ENCODE measurements at places on chromosomes 5 and 9. TPM values are rescaled to one million over a fixed set of nuclear protein-coding genes. Genes with fewer than 3 reads are reported as not detected.

Gene MYMK
- polyA plus RNA-seq = not detected

GRCh38 chr5:51278539-51278938 is 104.7 kb upstream of the ISL1 start:
- no peak for DNase-seq

Gene SPATA31A5
- polyA plus RNA-seq = not detected

Gene FOXD4L5
- polyA plus RNA-seq = not detected

DNA sequence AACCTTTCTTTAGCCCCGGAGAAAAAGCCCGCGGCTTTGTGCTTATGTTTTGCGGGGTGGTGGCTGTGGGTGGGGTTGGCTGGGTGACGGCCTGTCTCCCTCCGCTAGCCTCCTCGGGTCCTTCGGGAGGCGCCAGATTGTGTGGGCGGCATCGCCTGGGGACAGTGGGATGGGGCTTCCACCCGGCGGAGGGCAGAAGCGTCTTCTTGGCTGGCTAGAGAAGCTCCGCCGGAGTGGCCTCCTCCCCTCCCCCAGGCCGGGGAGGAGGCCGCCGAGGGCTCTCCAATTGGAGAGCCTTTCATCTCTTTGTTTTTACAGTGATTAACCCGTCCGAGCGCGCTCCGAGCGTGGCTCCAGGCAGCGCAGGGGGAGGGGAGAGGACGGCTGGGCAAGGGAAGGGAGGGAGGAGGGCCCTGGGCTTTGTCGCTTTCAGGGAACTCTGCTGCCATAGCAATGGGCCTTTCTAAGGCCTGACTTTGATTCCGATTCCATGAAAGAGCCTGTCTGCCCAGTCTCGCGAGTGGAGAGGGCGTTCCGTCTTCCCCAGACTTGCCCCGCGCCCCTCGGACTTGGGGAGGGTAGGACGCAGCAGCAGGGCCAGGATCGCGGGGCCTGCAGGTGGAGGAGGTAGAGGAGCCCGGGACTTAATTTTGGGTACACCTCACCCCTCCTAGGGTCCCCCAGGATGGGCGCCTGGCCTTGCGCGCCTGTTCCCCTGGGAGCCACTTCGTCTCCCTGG is 36.7 kb upstream of the TIFAB start:
- peak; percentile 21 for DNase-seq

- no peak for DNase-seq
Measured at GRCh38 chr5:35228310-35228709, 2.0 kb downstream of the PRLR start.

Gene TMEFF1
- 0.02 TPM for polyA plus RNA-seq

DNA sequence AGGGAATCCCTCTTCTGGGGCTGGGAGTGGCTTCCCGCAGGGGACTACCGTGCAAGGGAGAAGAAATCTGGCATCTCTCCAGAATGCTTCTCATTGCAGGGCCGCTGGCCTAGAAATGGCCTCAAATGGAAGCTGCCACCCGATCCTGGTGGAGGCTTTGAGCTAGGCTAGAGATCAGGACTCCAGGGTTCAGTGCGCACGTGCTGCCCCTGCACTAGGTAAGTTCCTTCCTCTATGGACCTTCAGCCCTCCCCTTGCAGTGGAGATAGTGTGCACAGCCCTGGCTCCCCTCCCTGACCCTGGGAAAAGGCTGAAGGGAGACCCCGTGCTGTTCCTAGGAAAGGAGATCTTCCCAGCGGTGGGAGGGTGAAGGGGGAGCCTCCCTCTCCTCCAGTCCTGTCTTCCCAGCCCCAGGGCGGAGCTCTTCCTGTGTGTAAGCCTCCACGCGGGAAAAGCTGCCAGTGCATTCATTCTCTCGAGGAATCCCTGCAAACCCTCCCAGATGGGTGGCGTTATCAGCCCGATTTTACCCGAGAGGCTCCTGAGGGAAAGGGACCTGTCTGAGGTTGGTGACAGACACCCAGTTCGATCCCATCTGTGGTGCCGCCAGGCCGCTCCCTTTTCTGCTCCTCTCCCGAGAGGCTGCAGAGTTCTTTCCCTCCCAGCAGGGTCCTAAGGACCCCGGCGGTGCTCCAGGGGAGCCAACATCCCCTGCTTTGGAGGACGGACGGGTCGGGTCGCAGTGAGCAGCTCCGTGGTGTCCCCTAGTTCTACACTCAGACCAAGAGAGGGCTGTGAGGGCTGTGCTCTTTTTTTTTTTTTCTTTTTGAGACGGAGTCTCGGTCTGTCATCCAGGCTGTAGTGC is 1.4 kb upstream of the CERCAM start:
- peak; percentile 54 for DNase-seq

- DNase-seq = no peak
Measured at GRCh38 chr5:62722360-62722759, 143.7 kb downstream of the LRRC70 start.

GRCh38 chr9:70435948-70436347 is 21.5 kb upstream of the KLF9 start:
- no peak for DNase-seq

DNA sequence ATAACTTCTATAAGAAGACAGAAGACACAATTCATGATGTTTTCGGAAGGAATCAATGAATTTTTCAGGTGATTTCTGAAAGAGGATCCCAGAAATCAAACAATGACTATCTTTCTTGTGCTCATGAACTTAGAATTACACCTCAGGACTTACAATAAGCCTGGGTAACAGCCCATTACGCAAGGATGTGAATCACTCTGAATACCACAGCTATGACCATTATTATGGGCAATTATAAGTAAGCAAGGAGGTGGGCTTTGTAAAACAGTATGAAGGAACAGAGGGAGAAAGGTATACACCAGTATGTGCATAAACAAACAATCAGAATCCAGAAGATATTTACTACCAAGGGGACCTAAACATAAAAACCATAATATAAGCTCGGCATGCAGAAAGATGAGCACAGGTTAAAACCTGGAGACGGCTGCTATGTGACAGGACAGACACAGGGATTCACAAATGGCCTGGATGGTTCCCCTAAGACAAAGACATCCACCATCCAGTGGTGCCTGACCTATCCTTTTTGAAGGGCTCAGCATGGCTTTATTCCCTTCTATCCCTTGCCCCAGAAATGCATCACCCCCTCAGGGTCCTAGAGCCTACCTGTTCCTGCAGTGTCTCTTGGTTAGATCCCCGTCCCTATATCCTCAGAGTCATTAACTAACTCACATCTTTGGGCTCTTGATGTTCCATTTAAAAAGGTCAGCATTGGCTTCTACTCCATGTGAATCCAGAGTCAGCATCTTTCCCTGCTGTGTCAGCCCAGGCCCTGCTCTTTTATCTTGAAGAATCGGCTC is 21.8 kb upstream of the PPP2CA start:
- DNase-seq = no peak

DNA sequence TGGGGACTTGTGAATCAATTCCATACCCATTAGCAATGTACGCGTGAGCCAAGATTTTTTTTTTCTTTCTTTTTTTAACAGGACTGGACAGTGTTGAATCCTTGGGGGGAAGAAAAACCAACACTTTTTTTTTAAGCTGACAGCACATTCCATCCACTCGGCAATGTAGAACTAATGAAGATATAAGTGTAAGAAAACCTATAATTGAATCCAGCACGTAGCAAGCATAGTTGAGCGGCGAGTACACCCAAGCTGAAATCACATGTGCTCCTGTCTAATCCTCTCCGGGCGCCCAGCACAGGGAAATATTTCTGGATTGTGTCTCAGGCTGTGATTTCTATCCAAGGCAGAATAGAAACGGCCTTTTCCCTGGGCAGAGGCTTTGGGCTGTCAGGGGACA is 118.2 kb downstream of the BOD1 start:
- no peak for DNase-seq

Gene CD180
- polyA plus RNA-seq = 0.11 TPM

- no peak for DNase-seq
Measured at GRCh38 chr9:5231212-5231611, at the start of gene INSL4. TSS of gene INSL4 (plus strand) at chr9:5231419. CDS start at chr9:5231524, 105 bp downstream.

- DNase-seq = no peak
Measured at GRCh38 chr5:98975223-98975622, 46.4 kb upstream of the CHD1 start.

- DNase-seq = no peak
Measured at GRCh38 chr9:112065806-112066606, 109.1 kb downstream of the SUSD1 start.

DNA sequence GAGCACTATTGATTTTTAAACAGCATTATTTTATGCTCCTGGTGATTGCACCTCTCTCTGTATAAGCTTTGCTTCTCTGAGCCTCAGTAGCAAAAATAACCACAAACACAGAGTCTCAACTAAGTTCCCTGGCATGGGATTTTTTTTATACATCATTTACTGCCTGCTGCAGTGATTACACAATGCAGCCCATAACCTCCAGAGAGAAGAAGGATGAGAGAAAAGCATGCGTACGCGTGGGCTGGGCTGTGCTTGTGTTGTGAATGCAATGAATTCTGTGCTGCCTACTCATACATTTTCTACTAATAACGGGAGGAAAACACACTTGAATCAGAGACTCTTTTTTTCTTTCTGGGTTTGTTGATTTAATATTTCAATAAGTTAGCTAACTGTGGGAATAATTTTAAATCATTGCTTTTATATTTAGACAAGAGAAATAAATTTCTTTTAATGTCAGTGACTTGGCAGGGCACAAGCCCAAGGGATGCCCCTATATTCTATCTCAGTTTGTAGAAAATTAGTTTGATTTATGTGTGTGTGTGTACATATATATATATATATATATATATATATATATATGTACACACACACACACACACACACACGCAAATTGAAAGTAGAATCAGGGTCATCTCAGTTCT is 351.5 kb downstream of the MED10 start:
- DNase-seq = no peak

GRCh38 chr9:78930281-78930680 is 633.4 kb downstream of the PSAT1 start:
- DNase-seq = no peak

Gene IL3
- not detected for polyA plus RNA-seq

Gene MYOT
- 13.1 TPM for polyA plus RNA-seq

GRCh38 chr9:14525856-14526255 is 167.4 kb downstream of the ZDHHC21 start:
- no peak for DNase-seq

Gene KCNV2
- polyA plus RNA-seq = not detected

- DNase-seq = no peak
Measured at GRCh38 chr9:32161720-32162119, 222.7 kb upstream of the ACO1 start.

DNA sequence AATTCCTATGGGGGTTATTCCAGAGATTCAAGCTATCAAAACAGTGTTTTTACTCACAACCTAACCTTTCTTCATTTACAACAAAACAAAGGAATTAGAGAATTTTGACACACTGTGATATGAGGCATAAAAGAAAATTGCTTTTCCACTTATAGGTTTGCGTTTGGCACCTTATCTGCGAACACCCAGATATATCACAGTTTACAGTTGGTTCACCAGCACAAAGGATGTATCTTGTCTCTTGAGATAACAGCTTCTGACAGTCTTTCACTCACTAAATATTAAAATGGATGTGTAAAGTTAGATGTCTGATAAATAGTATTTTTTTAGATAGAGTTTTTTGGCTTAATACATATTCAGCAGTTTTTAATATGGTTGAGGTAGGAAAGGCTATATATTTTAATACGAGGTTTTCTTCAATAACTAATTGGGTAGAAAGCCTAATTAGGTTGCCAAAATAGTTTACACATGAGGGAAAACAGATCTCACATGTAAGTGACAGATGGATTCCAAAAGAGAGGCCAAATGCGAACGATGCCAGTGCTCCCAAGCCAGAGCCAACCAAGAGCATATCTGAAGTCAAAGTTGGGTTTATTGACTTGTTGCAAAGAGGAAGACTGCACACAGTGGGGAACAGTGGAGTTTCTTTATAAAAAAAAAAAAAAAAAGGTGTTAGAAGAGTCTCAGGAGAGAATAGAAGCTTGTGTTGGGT is 1495.2 kb downstream of the MAT2B start:
- no peak for DNase-seq

- DNase-seq = no peak
Measured at GRCh38 chr9:91416096-91416712, 7.4 kb downstream of the NFIL3 start.

- peak; percentile 71 for DNase-seq
Measured at GRCh38 chr9:123996731-123997421, 14.7 kb upstream of the LHX2 start.

Gene GPSM1
- polyA plus RNA-seq = 73.3 TPM

DNA sequence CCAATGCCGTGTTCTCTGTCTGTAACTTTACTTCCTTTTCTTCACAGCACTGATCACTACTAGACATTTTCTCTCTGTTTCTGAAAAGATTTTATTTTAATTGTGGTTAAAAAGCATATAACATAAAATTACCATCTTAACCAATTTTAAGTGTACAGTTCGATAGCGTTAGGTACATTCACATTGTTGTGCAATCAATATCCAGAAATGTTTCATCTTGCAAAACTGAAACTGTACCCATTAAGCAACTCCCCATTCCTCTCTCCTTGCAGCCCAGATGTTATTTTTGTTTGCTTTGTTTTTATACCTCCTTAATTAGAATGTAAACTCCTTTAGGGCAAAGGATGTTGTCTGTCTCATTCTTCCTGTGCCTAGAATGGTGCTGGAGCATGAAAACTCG is 47.5 kb downstream of the COL27A1 start:
- no peak for DNase-seq

Gene ADGRV1
- polyA plus RNA-seq = 0.05 TPM

GRCh38 chr9:12702160-12702758 is 9.1 kb downstream of the TYRP1 start:
- DNase-seq = peak; percentile 37

DNA sequence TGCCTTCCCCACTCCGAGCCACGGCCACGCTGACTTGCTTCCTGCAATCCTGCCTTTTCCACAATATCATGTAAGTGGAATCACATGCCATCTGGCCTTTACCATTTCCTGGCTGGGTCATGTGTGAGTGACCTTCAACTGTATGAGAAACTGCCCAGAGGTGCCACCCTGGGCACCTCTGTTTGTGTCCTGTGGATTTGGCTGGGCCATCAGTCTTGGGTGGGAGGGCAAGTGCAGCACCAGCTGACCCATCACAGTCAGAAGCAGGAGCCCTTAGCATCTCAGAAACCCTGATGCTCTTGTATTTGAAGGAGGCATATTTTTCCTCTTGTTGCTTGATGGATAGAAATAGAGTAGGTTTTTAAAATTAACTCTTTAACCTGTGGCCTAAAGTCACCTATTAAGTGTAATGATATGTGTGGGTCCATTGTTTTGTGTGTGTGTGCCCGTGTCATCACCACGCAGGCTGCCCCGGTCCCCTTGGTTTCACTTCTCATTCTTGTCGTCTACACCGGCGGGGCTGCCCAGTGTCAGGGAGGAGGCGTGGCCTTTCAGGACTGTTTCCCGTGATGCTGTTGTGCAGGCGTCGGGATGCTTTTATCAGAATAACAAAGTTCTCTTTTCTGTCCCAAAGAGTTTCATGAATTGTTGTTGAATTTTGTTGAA is 52.1 kb upstream of the CACNA1B start:
- DNase-seq = no peak

Gene FRRS1L
- 0.91 TPM for polyA plus RNA-seq

DNA sequence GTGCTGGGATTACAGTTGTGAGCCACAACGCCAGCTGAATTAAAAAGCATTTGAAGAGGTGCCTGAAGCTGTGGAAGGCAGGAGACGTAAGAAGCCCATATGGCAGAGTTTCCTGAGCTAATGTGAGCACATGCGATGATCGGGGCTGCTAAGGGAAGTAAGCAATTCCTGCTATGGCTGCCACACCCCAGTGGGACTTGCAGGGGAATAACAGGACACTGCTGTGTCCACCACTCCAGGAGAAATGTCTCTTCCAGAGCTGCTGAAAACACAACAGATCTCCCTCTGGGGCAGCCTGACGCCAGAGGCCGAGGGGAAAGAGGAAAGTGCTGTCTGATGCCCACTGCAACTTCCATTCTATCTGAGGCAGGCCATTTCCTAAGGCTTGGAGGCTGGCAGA is 46.2 kb upstream of the ANKRD55 start:
- no peak for DNase-seq

- no peak for DNase-seq
Measured at GRCh38 chr9:130711469-130711868, 17.9 kb downstream of the EXOSC2 start.

Gene SPATA31D4
- not detected for polyA plus RNA-seq

Measured in right cardiac atrium (tissue), 5 donors.